Glutamatergic neuron (in vitro differentiated cells): ENCODE measurements at places on chromosomes 7 and 10.

DNA sequence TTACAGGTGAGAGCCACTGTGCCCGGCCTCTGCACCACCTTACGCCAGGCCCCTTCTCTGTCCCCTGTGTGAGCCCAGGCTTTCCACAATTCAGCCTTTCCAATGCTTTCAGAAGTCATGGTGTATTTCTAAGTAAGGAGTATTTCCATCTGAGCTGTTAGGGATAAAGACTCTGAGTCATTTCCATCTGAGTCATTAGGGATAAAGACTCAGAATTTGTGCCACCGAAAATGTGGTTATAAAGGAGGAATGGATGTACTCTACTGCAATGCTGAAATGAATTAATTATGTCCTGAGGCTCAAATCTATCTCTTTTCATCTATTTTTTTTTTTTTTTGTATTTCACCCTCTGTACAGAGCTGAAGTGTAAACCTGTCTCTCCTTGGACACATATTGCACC lies 84.0 kb downstream of the GATA3 start:
- no peak for DNase-seq

DNA sequence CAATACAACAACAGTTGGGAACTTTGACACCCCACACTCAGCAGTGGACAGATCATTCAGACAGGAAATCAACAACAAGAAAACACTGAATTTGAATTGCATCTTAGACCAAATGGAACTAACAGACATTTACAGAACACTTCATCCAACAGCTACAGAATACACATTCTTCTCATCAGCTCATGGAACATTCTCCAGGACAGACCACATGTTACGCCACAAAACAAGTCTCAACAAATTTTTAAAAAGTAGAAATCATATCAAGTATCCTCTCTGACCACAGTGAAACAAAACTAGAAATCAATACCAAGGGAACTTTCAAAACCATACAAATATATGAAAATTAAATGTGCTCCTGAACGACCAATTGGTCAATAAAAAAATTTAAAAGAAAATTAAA lies 212.3 kb downstream of the DNAJC1 start:
- DNase-seq = no peak

- peak; percentile 28 for DNase-seq
These were observed 16.9 kb upstream of the GGCT start for GRCh38 chr7:30521532-30521931.

DNA sequence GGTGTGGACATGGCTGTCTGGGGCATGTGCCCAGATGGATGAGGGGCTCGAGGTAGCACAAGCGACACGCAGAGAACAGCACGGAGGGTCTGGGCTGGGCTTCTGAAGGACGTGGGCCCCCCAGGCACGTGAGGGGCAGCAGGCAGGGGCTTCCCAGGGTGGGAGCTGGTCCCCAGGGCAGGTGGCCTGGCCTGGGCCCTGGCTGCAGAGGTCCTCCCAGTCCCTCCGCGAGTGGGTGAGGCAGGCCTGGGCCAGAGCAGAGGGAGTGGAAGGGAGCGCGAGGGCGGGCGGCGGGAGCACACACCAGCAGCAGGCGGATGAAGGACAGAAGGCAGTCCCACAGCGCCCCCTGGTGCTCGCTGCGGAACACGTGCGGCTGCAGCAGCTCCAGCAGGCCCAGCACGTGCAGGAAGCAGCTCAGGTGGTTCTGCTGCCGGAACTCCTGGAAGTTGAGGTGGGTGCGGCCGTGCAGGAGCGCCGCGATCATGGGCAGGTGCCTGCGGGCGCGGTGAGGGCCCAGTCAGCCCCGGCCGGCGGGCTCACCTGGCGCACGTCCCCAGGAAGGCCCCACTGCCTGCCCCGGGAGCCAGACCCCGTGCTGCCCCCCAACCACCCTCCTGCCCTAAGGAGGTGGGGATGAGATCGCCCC lies 14.7 kb upstream of the MICALL2 start:
- DNase-seq = peak; percentile 96

DNA sequence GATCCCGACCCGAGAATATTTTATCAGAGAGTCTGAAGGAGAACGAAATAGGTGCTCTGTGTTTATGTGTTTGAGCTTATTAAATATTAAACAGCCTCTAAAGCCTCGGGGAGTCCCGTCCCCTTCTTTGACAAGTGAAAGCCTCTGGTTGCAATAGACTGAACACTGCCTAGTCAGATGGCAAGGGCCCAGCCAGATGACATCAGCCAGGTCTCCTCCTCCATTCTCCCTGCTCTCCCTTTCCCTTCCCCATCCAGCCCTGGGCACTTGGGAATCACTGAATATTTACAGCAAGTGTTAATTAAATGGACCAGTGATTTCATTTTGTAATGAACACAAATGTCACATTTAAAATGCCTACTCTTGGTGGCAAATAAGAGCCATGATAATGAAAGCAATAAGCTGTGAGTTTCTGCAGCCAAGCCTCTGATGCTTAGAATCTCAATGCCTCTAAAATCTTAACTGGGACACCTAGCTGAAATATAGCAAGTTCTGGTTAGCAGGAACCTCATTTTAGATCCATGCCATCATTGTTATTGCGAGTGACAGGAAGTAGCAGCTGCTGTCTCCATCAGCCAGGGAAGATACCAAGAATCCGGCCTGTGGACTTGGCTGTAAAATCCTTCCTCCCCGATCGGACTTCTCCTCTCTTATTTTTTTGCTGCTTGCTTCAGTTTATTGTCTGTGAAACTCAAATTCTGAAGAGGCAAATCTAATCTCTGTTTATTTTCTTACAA lies 202.1 kb downstream of the PRPF18 start:
- DNase-seq = peak; percentile 64

DNA sequence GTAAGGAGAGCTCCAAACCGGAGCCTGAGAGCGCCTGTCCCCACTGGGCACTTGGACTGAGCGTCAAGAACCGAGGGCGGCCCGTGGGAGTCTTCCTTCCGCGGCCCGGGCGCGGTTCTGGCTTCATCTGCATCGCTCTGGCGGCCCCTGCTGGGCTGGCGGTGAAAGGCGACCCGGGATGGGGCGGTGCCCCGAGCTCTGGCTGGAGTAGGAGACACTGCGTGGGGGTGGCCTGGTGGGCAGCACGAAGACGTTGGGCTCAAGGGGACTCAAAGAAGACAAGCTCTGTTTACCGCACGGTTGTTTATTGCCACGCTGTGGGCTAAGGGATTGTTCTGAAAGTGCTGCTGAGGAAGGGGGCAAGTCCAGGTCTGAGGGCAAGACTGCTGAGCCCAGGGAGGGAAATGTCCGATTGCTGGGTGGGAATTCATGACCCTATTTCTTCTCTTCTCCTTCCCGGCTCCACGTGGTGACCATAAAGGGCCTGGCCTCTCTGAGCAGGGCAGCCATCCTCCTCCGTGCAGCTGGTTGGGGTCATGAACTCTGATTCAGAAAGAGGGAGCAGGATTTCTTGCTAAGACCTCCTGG lies 29.8 kb downstream of the PLAU start:
- peak; percentile 89 for DNase-seq

GRCh38 chr7:99092064-99092720 lies 51.7 kb downstream of the SMURF1 start:
- DNase-seq = no peak

- DNase-seq = no peak
These were observed 300.5 kb downstream of the KLF6 start for GRCh38 chr10:3484306-3485056.

DNA sequence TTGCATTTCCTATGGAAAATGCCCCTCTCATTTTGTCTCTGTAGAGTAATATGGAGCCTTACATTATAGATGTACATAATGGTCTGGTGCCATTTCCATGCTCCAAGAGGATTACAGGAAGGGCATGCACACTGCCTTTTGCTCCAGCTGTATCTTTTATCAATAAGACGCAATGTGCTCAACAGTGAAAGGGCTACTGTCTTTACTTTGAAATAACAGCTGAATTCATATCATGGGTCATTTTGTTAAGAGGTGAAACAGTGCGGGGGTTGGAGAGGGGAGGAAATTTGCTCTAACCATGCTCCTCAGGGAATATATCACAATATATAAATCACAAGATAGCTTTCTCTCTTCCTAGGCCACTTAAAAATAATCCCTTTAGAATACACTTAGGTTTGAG lies 77.7 kb downstream of the ICA1 start:
- DNase-seq = no peak

GRCh38 chr7:135774284-135774683 lies 25.7 kb upstream of the FAM180A start:
- no peak for DNase-seq
